ENCODE measurements at places on chromosomes 11 and 22.

- no peak for DNase-seq
Measured at GRCh38 chr11:133064961-133065360, 467.3 kb downstream of the OPCML start.

GRCh38 chr11:92128026-92128425, 96.6 kb upstream of the FAT3 start:
- no peak for DNase-seq

DNA sequence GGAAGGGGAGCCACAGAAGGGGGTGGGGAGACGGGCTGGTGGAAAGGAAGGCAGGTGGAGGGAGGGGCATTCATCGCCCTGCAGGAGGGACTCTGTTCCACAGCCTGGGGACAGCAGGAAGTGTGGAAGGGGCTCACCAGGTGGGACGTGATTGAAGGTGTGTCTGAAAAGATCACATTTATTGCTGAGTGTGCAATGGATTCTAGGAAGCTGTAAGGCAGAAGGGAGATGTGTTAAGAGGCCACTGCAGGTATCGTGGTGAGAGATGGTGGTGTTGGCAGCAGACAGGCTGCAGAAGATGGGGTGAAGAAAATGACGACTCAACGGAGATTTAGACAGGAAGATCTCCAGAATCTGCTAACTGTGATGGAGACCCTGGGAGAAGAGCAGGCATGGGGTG, 537.4 kb downstream of the MN1 start:
- no peak for DNase-seq

- DNase-seq = no peak
Measured at GRCh38 chr11:117949062-117949461, 19.9 kb upstream of the TMPRSS13 start.

DNA sequence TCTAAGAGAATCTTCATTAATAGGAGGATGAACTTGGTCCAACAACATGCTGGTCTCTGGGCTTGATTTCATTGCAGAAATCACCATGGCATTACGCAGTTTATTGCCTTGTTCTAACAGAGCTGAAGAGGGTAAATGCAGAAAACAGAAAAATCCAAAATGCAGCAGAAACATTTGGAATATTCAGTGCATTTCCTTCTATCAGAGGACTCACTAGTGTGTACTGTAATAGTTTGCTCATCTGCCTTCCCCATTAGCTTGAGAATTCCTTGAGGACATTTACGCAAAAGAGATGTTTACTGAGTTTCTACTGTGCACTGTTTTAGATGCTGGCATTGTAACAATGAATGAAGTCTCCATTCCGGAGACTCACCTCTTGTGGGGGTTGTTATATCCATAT, 37.4 kb downstream of the C2CD3 start:
- DNase-seq = no peak

GRCh38 chr22:50694766-50695420, 22.3 kb downstream of the SHANK3 start:
- no peak for DNase-seq

DNA sequence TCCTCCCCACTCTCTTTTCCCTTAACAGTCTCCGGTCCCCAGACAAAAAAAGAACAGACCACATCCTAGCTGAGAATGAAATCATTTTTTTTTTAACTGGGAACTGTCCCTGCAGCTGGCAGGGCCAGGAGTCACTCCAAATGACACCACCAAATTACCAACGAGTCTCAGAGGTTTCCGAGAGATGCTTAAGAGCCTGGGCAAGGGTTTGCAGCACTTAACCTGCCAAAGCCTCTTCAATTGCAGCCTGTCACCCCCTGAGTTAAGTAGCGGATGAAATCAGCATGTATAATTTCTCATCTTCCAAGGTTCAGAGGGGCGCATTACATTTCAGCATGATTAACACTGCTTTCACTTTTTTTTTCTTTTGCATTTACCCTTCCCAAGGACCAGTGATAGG, 71.8 kb downstream of the TENM4 start:
- no peak for DNase-seq

DNA sequence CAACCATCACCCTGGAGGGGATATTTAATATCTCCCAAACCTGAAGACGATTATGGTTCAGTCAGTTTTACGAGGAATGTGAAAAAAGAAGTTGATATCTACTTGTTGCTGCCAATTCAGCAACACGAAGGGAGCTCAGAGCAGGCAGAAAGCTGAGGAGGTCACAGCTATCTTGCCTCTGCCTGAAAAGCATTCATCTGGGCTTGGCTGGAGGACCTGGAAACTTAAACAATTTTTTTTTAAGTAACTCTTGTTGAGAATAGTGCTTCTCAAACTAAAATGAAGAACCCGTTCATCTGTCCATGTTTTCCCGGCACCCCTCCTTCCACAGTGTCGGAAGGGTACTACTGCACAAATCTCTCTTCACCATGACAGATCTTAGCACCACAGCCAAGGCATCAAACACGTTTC, 98.9 kb downstream of the MICAL3 start:
- no peak for DNase-seq

DNA sequence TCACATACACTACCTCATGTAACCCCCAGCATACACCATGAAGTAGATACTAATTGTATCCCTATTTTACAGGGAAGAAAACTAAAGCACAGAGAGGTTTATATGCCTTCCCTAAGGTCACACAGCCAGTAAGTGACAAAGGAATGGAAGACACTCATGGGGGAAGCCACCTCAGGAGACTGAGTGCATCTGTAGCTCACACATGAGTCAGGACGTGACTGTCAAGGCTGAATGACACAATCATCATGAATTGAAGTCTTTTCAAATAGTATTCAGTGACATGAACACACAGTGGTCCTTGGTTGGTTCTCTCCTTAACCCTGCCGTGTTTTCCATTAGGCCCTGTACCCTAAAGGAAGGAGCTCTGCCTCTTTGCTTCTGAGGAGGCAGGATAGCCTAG, 463.0 kb downstream of the NTM start:
- DNase-seq = no peak

DNA sequence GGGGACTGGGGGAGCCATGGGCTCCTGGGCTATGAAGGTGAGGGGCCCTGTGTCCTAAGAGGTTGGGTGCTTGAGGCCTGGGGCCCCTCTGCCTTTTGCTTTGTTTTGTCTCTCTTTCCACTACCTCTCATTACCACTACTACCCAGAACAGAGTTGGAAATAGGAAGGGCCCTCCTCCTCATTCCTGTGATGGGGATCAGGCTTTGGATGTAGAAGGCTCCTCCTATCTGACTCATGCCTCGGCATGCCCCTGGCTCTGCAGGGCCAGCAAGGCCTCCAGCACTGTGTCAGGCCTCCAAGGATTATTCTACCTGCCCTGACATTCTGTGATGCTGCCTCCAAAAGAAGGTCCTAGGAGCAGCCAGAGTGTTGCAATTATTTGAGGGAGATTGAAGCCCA, 766 bp downstream of the IZUMO1R start:
- no peak for DNase-seq

GRCh38 chr11:116857936-116858335, 20.5 kb upstream of the APOA1 start:
- DNase-seq = no peak

DNA sequence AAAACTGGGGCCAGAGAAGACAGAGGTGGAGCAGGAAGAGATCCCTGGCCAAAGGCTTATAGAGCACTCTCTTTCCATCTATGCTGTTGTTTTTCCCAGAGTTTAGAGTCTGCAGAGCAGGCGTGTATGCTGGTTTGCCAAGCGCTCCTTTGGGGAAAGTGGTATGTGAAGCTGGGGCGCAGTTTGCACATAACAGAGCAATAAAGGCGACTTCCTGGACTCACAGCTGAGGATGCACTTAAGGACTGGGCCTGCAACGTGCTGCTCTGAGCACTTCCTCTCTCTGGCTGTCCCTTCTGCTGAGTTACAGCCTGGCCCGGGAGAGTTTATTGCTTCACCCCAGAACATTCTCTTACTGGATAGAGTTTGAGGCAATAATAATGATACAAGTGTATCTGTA, 41.7 kb downstream of the THAP12 start:
- no peak for DNase-seq

- DNase-seq = no peak
Measured at GRCh38 chr11:119803726-119804294, 74.8 kb upstream of the NECTIN1 start.

DNA sequence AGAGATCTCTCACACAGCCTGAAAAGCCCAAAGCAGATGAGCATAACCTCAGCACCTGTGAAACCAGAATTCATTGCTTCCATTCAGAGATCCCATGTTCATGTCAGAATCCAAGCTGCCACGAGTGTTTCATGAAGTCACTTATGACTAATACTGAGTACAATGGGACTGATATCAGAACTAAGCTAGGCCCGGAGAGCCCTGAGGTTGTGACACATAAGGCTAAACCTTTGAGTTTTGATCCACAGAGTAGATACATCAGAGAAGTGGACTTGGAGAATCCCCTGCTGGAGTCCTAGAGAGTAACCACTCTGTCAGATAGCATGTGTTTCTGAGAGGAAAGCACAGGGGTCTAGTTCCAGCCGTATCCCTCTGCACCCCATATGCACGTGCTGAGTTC, 890 bp upstream of the GLYATL1 start:
- no peak for DNase-seq

- no peak for DNase-seq
Measured at GRCh38 chr22:50218153-50218995, 17.6 kb downstream of the SELENOO start.

DNA sequence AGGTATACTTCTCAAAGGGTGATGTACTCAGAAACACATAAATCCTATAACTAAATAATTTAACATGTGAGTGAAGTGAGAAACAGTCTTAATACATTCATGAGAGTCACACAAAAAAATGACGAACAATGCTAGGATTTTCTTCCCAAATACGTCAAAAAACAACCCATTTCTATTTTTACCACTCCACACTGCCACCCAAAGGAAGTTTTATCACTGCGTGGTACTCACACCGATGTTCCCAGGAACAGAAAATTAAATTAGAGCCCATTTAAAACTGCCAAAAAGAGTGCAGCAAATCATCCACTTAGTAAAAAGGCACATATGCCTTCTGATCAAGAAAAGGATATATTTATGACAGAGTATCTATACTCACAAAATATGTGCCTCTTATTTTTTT, 710.9 kb upstream of the FAT3 start:
- no peak for DNase-seq

DNA sequence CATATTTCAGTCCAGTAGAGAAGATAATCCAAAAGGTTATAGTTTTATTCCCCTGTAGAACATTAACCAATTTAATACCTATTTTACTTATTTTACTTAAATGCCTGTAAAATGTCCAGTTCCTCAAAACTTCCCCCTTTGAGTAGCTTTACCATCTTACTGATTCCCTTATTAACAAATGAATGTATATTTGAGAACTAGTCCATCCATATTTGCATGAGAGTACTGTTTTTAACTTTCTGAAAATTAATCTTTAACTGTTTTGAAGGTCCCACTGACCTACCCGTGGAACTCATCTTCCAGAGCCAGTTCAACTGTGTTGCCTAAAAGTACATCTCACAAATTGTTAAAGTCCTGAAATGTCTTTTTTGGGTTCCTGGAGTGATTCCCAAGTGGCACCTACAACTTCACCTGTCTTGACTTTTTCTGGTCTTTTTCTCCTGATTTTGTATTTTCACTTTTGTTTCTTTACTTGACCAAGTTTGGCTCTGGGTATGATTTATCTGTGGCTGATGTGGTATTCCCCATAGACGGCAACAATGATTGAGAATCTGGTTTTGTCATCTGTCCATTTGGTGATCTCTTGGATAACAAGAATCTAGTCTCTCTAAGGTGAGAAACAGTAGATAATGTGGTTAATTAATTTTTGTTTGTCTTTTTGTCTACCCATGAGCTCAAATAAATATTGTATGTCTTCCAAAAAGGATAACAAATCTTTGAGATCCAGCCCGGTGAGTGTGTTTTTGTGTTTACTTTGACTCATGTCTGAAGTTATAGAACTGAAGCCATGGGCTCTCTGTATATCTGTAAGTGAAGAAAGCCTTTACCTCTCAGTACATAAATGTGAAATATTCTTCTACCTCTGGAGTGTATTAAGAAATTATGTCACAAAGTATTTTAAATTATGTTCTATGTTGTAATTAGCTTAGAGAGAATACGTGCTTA, 174.2 kb downstream of the ETS1 start:
- DNase-seq = no peak

DNA sequence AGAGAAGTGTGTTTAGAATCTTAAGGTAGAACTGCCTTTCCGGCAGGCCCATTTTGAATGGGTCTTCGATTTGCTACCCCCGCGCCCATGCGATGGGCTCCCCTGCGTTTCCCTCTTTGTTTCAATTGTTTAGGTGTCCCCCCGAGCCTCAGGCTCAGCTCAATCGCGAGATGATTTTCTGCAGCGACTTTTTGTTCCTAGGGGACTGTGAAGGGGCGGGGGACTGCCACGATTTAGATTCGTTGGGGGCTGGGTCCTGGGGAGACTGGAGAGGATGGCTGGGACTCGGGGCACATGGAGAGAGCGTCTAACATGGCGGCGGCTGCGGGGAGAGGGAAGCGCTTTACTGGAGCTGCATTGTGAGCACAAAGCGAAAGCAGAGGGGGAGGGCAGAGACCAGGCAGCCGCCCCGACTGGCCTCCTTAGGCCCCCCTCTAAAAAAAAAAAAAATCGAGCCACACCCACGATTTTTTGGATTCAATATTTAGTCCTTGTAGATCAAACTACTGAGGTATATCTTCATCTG, 1.7 kb downstream of the CAPRIN1 start:
- no peak for DNase-seq

GRCh38 chr11:36672815-36673450, 74.9 kb upstream of the RAG2 start:
- no peak for DNase-seq

GRCh38 chr11:35412285-35412684, 7.1 kb downstream of the SLC1A2 start:
- no peak for DNase-seq

DNA sequence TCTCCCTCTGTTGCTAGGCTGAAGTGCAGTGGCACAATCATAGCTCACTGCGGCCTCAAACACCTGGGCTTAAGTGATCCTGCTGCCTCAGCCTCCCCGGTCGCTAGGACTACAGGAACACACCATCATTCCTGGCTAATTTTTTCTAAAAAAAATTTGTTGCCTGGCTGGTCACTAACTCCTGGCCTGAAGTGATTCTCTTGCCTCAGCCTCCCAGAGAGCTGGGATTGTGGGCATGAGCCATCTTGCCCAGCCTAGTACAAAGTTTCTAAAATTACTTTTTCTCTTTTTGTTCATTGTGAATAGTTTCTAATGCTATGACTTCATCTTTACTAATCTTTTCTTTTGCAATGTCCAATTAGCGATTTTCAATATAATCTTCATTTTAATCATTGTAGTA, 12.5 kb downstream of the RBM7 start:
- no peak for DNase-seq

DNA sequence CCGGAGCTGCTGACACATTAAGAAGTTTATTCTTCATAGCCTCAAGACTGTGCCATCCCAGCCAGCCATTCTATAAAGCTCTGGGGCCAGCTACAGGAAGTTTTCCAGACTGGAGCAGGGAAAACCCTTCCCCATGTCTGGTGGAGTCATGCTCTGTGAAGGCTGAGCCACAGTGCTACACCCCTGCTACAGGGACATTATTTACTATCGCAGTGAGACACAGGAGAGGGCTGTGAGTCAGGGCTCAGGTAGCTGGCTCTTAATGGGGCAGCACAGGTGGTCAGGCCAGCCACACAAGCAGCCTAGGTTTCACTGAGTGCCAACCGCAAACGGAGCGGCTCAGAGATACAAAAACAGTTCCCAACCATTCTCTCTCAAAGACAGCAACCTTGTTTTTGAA, 12.1 kb downstream of the HPS4 start:
- peak; percentile 99 for DNase-seq

Measured in kidney epithelial cell (primary cell).